Kidney tubule cell (primary cell): ENCODE measurements at places on chromosomes 3 and 15.

DNA sequence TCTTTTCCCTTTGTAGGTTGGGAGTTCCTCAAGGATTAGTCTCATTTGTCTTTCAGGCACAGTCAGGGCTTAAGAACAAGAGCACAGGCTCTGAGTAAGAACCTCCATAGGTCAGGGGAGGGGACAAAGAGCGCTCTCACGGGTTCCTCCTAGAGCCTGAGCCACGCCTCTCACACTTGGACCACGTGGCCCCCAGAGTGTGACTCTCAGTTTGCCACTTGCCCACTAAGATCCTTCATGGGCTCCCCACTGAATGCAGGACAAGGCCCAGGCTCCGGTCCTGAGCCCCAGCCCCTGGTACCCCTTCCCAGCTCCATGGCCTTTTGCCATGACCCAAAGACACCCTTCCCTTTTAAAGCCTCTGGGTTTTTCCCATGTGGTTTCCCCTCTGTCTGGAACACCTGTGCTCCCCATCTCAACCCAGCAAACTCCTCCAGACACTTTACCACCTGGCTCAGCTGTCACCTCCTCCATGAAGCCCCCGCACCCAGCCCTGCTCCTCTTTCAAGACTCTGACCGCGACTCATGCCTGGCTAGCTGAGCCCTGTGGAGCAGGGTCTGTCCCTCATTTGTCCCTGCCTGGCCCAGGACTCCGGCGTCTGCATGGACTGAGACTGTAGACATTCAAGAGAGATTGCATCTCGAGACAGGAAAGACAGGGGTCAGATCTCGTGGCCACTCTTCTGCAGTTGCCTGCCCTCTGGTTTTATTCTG lies 32.7 kb downstream of the IQSEC1 start:
- no peak for DNase-seq

DNA sequence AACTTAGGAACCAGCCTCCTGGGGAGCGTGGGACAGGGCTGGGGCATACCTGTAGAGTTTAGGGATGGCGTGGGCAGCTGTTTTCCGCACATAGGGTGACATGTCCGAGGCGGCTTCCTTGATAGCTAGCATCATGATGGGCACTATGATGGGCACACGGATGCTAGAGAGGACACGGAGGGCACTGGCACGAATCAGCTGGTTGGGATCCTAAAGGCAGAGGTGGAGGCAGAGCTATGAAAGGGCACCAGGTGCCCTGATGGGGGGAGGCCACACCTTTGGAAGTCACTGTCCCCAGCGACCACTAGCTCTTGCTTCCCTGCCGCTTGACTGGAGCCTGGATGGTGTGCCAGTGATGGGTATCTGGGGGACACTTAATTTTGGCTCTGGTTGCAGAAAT lies 28.3 kb downstream of the AP3B2 start:
- no peak for DNase-seq

DNA sequence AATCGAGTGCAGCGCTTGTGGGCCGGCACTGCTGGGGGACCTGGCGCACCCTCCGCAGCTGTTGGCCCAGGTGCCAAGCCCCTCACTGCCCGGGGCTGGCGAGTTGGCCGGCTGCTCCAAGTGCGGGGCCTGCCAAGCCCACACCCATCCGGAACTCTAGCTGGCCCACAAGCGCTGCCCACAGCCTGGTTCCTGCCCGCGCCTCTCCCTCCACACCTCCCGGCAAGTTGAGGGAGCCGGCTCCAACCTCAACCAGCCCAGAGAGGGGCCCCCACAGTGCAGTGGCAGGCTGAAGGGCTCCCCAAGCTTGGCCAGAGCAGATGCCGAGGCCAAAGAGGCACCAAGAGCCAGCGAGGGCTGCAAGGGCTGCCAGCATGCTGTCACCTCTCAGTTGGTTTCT lies 73.4 kb downstream of the PLXNA1 start:
- no peak for DNase-seq

DNA sequence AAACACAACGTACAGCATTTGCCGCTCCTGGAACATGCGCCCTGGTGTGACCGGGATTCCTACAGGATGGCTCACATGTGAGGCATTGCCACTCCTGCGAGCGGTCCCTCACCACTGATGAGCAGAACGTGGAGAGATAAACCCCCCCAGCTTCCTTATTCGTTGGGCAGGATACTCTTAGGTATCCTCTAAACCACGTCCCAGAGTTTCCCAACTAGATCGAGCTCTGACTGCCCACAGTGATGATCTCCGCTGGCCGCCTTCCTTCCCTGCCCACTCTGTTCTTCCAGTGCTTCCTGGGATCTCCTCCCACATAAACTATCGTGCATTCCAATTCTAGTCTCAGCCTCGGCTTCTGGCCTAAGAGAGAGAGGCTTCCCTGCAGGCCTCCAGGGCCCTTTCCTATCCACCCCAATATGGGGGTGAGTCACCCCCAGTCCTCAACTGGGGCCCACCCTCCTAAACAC lies 91.8 kb downstream of the TOP2B start:
- DNase-seq: peak; percentile 49

GRCh38 chr3:156360963-156361362 lies 194.0 kb downstream of the SSR3 start:
- DNase-seq: no peak

DNA sequence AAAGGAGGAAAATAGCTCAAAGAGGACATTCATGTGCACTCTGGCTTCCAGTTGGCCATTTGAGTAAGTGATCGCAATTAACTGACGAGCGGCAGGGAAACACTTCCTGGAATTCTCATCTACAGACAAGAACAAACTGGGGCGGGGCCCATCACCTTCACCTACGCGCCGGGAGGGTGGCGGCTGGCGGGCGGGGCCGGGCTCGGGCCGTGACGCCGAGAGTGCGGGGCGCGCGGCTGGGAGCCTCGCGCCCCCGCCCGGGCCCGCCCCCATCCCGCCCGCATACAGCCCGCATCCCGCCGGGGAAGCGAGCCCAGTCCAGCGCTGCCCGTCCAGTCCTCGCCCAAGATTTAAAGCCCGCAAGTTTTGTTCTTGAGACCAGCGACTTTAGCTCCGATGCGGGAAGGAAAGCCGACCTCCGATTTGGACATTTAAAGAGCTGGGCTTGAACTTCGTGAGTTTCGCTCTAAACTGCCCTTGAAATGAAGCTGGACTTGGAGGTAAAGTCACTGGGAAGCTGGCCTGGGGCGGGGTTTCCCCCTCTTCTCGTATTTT lies at the start of gene B3GNT5:
Gene B3GNT5, plus strand, starts transcription at position 281 of the 555 bp plus-strand sequence. CDS start 16,546 bp downstream, outside the sequence.
- DNase-seq: peak; percentile 80

DNA sequence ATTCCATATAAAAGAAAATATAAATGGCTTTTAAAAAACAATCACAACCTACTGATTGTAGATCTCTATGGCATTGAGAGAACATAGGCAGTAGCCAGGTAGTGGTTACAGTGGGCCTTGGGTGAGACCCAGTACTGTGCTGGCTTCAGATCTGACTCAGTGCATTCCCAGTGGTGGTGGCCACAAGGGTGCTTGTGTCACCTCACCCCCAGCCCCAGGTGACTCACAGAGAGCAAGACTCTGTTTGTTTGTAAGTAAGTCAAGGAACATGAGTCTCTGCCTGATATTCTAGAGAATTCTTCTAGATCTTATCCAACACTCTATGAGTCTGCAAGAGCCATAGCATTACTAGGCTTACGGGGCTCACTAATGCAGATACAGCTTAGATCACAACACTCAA lies 118.8 kb upstream of the AZI2 start:
- peak; percentile 59 for DNase-seq

- no peak for DNase-seq
Measured at GRCh38 chr3:38650248-38650951, 913 bp upstream of the SCN5A start.

GRCh38 chr3:192858849-192859585 lies 58.6 kb downstream of the MB21D2 start:
- no peak for DNase-seq

GRCh38 chr3:15820911-15821310 lies 23.1 kb upstream of the ANKRD28 start:
- no peak for DNase-seq

DNA sequence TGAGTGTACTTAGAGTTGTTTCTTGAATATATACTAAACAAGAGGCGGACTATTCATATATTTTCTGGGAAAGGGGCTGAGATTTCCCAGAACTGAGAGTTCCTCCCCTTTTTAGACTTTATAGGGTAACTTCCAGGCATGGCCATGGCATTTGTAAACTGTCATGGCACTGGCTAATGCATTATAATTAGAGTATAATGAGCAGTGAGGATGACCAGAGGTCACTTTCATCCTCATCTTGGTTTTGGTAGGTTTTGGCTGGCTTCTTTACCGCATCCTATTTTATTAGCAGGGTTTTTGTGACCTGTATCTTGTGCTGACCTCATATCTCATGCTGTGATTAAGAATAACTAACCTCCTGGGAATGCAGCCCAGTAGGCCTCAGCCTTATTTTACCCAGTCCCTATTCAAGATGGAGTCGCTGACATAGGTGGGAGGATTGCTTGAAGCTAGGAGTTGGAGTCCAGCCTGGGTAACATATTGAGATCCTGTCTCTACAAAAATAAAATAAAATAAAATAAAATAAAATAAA lies 91.4 kb downstream of the MOBP start:
- no peak for DNase-seq

DNA sequence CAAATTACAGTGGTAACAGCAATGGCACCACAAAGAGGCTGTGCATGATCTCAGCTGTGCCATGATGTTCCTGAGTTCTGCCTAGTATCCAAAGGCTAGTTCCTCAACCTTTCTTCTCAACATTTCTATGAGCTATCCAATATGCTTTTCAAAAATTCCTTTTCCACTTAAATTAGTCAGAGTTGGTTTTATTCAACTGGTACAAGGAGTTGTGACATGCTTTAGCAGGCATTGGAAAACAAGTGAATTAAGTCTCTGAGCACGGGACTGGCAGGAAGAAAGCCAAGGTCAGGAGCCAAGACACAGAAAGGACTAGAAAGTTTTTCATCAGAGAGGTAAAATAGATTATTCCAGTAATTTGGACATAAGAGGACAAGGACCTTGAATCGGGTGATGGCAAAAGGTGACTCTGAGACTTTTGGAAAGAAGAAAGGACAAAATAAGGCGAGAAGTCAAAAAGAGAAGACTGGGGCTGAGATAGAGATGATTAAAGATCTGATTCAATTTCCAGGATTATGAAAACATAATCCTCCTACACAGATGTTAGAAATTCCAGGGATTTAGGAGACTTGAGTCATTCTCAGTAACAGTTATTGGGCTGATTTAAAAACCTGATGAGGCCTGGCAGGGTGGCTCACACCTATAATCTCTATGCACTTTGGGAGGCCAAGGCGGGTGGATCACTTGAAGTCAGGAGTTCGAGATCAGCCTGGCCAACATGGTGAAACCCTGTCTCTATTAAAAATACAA lies 36.1 kb downstream of the PBRM1 start:
- DNase-seq: no peak

- peak; percentile 56 for DNase-seq
Measured at GRCh38 chr3:29718661-29719065, 437.8 kb downstream of the RBMS3 start.

- DNase-seq: no peak
Measured at GRCh38 chr3:170417090-170417489, 1.6 kb upstream of the CLDN11 start.

- DNase-seq: no peak
Measured at GRCh38 chr15:36863570-36863969, 236.8 kb downstream of the MEIS2 start.

- no peak for DNase-seq
Measured at GRCh38 chr3:118970819-118971218, 63.8 kb downstream of the IGSF11 start.

DNA sequence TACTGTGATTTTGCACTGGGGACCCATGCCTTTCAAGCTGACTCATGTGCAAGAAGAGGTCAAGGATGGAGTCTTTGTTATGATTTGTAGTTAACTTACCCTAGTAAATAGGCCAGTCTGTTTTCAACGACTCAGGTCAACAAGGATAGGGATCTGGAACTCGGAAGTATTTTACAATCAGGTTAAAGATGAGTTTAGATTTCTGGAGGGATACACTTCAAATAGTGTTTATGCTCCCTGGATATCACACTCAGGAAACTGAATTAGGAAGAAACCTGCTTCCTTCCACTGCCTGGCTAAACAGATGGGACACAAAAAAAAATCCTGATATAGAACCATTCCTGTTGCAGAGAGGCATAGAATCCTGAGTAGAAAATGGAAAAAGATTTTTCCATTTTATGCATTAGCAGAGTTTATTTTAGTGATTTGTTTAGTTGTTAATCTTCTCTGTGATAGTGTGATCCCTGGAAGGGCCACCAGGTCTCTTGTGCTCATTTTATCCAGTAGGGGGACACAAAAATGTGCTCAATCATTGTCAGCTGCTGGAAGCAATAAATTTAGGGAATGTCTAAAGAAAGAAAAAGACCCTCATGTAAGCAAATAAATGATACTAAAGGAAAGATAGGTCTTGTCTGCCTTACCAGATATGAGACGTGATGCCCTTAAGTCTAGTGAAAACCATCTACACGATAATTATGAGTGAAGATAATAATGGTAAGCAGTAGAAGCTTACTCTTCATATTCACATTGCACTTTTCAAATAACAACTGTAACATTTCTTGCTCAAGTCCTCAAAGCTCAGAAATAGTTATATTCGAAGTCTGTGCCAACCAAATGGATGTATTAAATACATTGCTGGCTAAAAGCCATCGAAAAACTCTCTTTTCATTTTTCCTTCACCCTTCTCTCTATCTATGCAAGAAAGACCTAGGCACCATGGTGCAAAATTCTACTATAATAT lies 452.1 kb upstream of the KCNMB2 start:
- peak; percentile 19 for DNase-seq

GRCh38 chr3:52800079-52800478 lies 5.5 kb downstream of the ITIH3 start:
- DNase-seq: no peak

- peak; percentile 47 for DNase-seq
Measured at GRCh38 chr3:171851660-171852058, 8.5 kb downstream of the TMEM212 start.

GRCh38 chr3:177554895-177555759 lies 357.8 kb upstream of the TBL1XR1 start:
- DNase-seq: peak; percentile 63

DNA sequence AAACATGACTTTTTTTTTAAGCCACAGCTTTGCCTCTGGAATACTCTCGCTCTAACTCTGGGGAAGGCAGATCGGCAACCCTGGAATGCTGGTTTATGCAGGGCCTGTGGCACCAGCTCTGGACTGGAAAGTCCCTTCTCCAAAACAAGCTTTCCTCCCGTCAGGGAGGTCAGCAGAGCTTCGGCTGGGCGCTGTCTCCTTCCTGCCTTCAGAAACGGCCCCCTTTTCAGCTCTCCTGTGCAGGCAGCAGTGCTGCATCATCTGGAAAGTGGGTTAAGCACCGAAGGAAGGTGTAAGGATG lies 42.7 kb upstream of the SKOR1 start:
- peak; percentile 17 for DNase-seq
